ENCODE measurements at places on chromosomes 2 and 18. TPM values are rescaled to one million over a fixed set of nuclear protein-coding genes. Genes with fewer than 3 reads are reported as not detected.

DNA sequence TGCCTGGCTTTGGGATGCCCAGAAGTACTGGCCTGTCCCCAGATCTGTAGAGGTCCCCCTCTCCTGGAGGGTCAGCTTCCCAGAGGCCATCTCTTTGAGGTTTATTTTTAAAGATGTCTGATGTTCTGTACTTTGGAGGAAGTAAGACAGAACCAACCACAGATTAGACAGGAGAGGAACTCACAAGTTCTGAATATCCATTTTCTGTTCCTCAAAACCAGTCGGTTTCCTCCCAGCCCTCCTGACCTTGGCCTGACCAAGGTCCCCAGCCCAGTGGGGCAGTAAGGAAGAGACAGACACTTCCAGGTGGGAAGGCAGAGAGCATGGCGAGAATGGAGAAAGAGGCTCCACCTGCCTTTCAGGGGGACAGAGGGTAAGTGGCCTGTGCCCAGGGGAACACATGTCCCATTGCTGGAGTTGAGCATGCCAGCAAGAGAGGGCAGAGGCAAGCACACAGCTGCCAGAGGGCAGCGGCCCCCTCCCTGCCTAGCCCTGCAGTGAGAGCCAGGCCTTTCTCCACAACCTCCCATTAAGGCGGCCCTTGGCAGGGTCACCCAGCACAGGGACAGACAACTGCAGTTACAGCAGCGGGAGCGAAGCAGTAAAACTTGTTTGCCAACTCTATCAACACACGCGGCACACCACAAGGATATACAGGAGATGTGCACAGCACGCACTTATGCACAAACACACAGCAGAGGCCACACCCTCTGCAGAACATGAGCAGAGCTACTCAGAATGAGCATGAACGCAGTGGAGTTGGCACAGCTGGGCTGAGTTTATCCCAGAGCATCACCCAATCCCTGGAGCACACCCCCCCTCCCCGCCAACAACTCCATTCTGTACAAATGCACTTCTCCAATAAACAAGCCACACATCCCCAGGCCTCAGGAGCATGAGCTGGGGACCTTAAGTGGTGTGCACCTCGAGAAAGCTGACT, 18.5 kb upstream of the SEMA4C start:
- no peak for DNase-seq

DNA sequence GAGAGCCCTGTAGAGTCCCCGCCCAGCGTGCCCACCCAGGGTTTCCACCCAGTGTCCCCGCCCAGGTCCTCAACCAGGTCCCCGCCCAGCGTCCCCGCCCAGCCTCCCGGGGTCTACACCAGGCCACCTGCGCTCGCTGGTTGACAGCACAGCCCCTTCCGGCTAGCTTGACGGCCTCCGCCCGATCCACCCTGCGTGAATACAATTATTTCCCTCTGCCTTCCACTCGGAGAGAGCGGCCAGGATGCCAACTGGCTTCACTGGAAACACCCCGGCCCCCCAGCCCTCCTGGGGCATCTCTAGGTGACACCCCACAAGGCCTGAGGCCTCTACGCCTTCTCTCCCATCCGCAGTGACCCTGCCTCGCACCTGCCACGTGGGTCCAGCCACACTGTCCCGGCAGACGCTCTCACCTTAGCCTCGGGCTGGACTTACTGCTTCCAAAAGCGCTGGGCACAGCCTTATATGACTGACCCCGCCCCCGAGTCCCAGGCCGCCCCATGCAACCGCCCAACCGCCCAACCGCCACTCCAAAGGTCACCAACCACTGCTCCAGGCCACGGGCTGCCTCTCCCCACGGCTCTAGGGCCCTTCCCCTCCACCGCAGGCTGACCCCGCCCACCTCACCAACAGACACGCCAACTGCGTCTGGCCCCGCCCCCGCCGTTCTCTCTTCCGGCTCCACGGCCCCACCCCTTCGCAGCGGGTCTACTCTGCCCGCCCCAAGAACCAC, 188.1 kb downstream of the LAMA1 start:
- DNase-seq, result no peak

DNA sequence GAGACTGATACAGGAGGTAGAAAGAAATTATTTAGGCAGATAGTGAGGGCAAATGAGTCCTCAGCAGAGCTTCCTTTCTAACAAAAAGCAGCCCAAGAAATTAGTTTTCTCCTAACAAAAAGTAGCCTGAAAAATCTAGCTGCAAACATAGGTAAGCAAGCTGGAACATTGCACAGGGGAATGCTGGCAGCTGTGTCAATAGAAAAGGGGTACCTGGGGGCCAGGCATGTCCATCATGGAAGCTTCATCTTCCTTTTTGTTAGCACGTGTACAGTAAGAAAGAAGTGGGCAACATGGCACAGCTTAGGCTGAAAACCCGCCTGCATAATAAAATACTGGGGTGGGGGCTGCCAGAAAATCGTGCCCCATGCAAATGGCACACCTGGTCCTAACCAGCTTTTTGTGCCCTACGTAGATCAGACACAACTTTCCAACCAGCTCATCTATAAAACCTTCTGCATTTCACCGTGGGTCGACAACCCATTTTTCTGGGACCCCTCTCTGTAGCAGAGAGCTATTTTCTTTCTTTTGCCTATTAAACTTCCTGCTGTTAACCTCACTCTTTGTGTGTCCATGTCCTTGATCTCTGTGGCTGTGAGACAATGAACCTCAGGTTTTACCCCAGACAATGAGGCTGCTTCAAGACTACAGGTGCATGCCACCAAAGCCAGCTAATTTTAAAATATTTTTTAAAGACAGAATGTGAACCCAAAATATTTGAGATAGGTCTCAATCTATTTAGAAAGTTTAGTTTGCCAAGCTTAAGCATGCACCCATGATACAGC, 6.6 kb upstream of the MTHFD2 start:
- peak; percentile 35 for DNase-seq

DNA sequence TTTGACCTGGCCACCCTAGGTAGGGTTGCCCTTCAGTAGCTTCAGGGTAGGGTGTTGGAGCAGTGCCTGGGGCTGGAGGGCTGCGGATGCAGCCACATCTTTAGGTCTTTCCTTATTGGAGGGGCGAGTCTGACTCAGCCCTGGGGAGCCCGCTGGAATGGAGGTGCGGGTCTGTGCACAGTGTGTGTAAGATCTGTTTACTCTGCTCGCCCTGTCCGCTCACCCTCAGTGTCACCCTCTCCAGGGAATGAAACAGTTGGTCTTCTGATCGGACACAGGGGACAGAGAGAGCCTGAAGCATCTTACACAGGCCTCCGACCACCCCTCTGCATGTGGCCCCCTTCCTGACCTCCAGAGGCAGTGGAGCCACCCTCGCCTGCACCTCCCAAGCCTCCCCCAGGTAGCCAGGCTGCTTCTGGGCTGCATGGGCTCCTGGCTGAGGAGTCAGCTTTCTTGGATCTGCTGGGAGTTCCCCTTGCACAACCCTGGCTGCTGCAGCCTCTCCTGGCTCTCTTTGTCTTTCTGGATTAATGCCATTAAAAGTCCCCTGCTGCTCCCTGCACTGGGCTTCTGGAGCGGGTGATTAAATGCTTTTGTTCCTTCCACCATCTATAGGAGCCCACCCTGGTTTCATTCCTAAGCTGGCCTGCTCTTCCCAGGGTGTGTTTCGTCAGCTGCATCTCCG, 82.6 kb downstream of the ASB1 start:
- DNase-seq, result no peak

- DNase-seq, result peak; percentile 83
Measured at GRCh38 chr2:20439193-20439475, 7.7 kb upstream of the RHOB start.

DNA sequence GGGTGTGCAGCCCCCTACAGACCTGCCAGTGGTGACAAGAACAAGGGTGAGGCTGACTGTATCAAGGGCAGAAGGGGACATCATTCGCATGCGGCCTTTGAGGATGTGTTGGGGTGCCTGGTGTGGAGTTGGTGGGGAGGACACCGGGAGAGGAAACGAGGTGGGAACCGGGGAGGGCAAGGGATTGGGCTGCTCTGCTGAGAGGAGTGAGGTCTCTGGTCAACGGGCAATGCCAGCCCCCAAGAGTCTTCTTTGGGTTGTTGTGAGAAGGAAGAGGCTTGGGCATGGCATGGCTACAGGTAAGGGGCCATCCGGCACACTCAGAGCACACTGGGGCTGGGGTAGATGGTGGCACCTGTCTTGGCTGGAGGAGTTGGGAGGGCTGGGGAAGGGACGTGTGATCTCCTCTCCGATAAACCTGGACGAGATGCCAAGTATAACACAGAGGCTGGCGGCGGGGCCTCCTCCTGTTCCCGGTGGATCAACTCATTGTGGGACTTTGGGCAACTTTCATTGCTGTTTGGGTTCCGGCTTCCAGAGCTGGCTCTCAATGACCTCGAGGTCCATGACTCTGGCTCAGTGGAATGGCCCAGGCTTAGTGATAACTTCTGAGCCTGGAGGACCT, 37.0 kb downstream of the KCNF1 start:
- DNase-seq, result no peak

- no peak for DNase-seq
Measured at GRCh38 chr18:13265008-13265910, 46.7 kb downstream of the LDLRAD4 start.

- DNase-seq, result no peak
Measured at GRCh38 chr18:474416-474815, 26.1 kb downstream of the COLEC12 start.

- no peak for DNase-seq
Measured at GRCh38 chr2:34602262-34602661, 1003.2 kb upstream of the FAM98A start.

DNA sequence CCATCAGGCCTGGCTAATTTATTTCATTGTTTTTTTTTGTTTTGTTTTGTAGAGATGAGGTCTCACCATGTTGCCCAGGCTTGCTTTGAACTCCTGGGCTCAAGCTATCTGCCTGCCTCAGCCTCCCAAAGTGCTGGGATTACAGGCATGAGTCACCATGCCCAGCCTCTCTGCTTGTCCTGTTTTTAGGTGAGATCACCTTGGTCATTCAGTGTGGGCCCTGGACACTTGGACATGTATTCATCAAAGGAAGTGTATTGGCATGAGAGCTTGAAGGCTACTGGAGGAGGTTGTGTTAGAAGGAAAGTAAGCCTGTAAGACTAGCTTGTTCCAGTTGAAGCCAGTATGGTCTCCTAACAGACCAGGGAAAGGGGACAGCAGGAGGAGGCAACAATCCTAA, 229.2 kb upstream of the RGPD4 start:
- no peak for DNase-seq

DNA sequence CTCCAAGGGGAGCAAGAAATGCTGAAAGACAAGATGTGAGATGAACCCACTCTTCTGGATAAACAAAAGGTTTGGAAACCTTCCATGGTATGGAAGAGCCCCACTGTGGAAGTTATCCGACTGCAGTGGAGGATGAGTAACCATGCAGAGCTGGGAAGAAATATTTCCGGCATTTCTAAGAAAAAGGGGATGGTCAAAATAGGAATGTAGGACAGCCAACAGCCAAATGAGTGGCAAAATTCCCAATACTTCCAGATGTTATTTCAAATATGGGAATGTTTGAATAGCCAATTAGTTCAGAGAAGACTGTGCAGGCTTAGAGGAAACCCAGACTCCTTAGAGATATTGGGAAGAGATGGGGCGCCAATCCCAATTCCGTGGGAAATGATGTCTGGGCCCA, 246.8 kb downstream of the RAD51AP2 start:
- no peak for DNase-seq

- no peak for DNase-seq
Measured at GRCh38 chr2:236081171-236081570, 87.0 kb downstream of the GBX2 start.

DNA sequence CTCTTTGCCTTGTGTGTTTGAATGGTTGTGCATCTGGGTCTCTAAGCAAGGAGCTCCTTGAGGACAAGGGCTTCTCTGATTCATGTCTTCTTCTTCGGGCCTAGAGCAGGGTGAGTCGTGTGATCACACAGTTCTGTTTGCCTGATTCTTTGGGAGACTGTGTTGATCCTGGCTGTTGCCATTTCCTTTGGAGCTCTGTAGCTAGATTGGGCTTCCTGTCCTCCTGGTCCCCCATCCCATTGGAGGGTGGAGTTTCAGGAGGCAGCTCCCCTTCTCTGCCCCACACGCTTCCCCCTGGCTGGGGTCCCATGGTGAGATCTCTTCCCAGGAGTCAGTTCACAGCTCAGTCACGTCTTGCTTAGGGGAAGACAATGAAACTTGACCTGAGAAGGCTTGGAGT, 92.8 kb downstream of the TRIB2 start:
- no peak for DNase-seq

GRCh38 chr2:12903272-12903671, 186.5 kb downstream of the TRIB2 start:
- DNase-seq, result no peak

Gene IL1RL1
- total RNA-seq, result 0.06 TPM

Gene NEB
- total RNA-seq, result 0.24 TPM

Gene TOGARAM2
- not detected for total RNA-seq

Gene LGALSL
- total RNA-seq, result 22.6 TPM

Gene FRZB
- 0.04 TPM for total RNA-seq

Gene RAPGEF4
- total RNA-seq, result 0.91 TPM

Gene IL36G
- not detected for total RNA-seq
